ENCODE measurements at places on chromosomes 13 and 19. TPM values are rescaled to one million over a fixed set of nuclear protein-coding genes. Genes with fewer than 3 reads are reported as not detected.

DNA sequence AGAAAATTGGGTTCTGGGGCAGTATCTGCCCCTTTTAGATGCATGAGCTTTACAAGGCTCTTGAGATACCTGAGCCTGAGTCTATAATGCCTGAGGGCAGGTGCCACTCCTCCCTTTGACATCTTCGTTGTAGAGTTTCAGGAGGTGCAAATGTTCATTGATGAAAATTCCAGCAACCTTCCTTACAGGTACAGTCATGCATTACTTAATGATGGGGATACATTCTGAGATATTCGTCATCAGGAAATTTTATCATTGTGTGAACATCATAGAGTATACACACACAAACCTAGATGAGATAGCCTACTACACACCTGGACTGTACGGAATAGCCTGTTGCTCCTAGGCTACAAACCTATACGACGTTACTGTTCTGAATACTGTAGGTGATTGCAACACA, 310.0 kb downstream of the SHISA2 start:
- H3K27me3 ChIP-seq: no peaks in the 10 kb centered on the region
- H3K4me3 ChIP-seq: no peak overlapping the region
- H3K4me1 ChIP-seq: no peaks in the 10 kb centered on the region
- H3K36me3 ChIP-seq: no peaks in the 10 kb centered on the region
- no peak for DNase-seq
- no peak overlapping the region for H3K27ac ChIP-seq

The NOTCH3 gene
- total RNA-seq: 12.4 TPM

- DNase-seq: no peak
- no peaks in the 10 kb centered on the region for H3K36me3 ChIP-seq
- H3K27ac ChIP-seq: no peak overlapping the region
- no peak overlapping the region for H3K4me3 ChIP-seq
These were observed 39.6 kb downstream of the RAB20 start for GRCh38 chr13:110521946-110522345.

- peaks cover 12% of the 10 kb centered on the region for H3K27me3 ChIP-seq
- DNase-seq: no peak
- H3K36me3 ChIP-seq: peaks cover 29% of the 10 kb centered on the region
- H3K27ac ChIP-seq: no peak overlapping the region
- H3K4me3 ChIP-seq: no peak overlapping the region
These were observed 31.7 kb downstream of the GAS6 start for GRCh38 chr13:113832205-113832604.

The PBX4 gene
- total RNA-seq: 0.40 TPM

- H3K27ac ChIP-seq: no peak overlapping the region
- DNase-seq: no peak
- no peaks in the 10 kb centered on the region for H3K4me1 ChIP-seq
- H3K27me3 ChIP-seq: no peaks in the 10 kb centered on the region
- no peaks in the 10 kb centered on the region for H3K36me3 ChIP-seq
These were observed 168.8 kb downstream of the OLFM4 start for GRCh38 chr13:53197424-53197823.

DNA sequence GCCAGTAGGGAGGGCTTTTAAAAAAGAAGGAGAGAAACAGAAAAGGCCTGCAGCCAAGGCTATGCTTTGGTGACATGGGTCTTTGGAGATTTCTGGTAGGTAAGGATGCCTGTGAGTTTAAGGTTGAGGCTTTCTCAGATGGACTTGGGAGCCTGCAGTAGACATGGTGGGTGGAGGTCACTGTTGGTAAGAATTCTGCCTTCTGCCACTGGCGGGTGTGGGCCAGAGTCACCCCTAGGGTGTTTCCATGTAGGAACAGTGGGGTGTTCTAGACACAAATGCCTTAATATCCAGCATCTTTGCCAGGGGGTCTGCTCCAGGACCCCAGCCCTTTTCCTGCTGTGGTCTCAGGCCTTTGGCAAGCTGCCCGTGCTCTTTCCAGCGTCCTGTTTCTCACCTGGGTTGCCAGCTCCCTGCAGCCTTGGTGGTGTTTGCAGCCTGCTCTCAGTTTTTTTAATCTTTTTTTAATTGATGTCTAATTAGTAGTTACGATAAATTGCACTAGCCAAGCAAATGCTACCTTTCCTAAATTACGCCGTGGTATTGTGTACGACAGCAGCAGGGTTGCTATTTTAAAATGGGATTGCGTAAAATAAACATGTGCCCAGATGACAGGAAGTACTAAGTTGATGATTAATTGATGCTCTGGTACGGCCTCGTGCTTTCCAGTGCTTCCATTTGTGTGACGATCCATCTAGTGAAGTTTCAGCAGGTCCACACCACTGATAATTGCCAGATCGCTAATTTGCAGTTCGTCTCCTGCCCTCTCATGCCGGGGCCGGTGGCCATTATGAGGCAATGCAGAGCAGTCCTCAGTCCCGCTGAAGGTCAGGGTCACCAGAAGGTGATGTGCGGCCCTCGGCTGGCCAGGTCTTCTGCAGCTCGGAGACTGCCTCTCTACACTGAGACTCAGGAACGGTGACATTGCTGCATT, 35.3 kb upstream of the NPAS1 start:
- peak overlapping the region; percentile 54 for H3K27ac ChIP-seq
- peaks cover 4% of the 10 kb centered on the region for H3K27me3 ChIP-seq
- H3K4me3 ChIP-seq: peak overlapping the region; percentile 15
- H3K4me1 ChIP-seq: peaks cover 55% of the 10 kb centered on the region

The CDX2 gene
- total RNA-seq: not detected

GRCh38 chr19:10535613-10536012, 8.1 kb upstream of the ATG4D start:
- H3K36me3 ChIP-seq: 0 out of 2 replicates have a peak, but pooled peaks cover 6% of the 10 kb centered on the region
- peaks cover 17% of the 10 kb centered on the region for H3K4me1 ChIP-seq
- DNase-seq: no peak
- peaks cover 10% of the 10 kb centered on the region for H3K27me3 ChIP-seq
- no peak overlapping the region for H3K27ac ChIP-seq

DNA sequence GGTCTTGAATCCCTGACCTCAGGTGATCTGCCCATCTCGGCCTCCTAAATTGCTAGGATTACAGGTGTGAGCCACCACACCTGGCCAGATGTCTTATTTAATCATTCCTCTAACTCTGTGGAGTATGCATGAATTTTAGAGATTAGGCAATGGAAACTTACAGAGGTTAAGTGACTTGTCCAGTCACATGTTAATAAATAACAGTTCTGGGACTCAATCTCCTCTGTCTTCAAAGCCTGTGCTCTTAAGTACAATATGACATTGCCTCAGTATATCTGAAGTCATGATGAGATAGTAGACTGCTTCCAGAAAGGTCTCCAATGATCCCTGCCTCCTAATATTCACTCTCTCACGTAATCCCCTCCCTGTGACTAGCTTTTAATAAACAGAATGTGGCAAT, 72.9 kb upstream of the TDRD3 start:
- no peaks in the 10 kb centered on the region for H3K36me3 ChIP-seq
- H3K4me1 ChIP-seq: peaks cover 10% of the 10 kb centered on the region
- H3K27ac ChIP-seq: no peak overlapping the region
- H3K27me3 ChIP-seq: peaks cover 5% of the 10 kb centered on the region
- no peak for DNase-seq

- H3K27ac ChIP-seq: no peak overlapping the region
- peaks cover 9% of the 10 kb centered on the region for H3K27me3 ChIP-seq
- H3K4me3 ChIP-seq: no peak overlapping the region
- no peaks in the 10 kb centered on the region for H3K36me3 ChIP-seq
These were observed 21.0 kb upstream of the SERP2 start for GRCh38 chr13:44352671-44353070.

DNA sequence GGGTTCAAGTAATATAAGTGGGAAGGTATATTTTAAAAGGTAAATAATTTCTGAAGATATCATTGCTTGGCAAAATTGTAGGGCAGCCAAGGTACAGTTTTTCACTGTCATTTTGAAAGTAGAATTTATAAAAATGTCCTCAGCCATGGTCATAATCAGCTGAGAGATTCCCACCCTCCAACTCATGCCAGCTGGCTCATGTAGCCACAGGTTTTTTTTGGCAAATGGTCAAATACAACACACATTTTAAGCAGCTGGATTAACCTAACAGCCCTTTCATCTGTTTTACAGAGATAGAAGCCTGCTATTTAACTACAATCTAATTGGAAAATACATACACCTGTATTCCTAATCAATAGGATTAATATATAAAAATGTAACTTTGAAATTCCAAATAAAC, 619.2 kb upstream of the SGCG start:
- H3K27me3 ChIP-seq: no peaks in the 10 kb centered on the region
- 0 out of 2 replicates have a peak, but pooled peaks cover 3% of the 10 kb centered on the region for H3K36me3 ChIP-seq
- no peak overlapping the region for H3K4me3 ChIP-seq
- no peaks in the 10 kb centered on the region for H3K4me1 ChIP-seq
- H3K27ac ChIP-seq: no peak overlapping the region
- no peak for DNase-seq

- H3K36me3 ChIP-seq: no peaks in the 10 kb centered on the region
- peak; percentile 55 for DNase-seq
- no peak overlapping the region for H3K27ac ChIP-seq
- H3K27me3 ChIP-seq: peaks cover 10% of the 10 kb centered on the region
- H3K4me3 ChIP-seq: no peak overlapping the region
- H3K4me1 ChIP-seq: peaks cover 7% of the 10 kb centered on the region
These were observed 32.2 kb upstream of the ARGLU1 start for GRCh38 chr13:106599875-106600797.

GRCh38 chr19:46806656-46807055, 18.3 kb upstream of the SLC1A5 start:
- no peak overlapping the region for H3K4me3 ChIP-seq
- no peaks in the 10 kb centered on the region for H3K36me3 ChIP-seq
- no peaks in the 10 kb centered on the region for H3K27me3 ChIP-seq
- H3K4me1 ChIP-seq: no peaks in the 10 kb centered on the region
- DNase-seq: no peak

DNA sequence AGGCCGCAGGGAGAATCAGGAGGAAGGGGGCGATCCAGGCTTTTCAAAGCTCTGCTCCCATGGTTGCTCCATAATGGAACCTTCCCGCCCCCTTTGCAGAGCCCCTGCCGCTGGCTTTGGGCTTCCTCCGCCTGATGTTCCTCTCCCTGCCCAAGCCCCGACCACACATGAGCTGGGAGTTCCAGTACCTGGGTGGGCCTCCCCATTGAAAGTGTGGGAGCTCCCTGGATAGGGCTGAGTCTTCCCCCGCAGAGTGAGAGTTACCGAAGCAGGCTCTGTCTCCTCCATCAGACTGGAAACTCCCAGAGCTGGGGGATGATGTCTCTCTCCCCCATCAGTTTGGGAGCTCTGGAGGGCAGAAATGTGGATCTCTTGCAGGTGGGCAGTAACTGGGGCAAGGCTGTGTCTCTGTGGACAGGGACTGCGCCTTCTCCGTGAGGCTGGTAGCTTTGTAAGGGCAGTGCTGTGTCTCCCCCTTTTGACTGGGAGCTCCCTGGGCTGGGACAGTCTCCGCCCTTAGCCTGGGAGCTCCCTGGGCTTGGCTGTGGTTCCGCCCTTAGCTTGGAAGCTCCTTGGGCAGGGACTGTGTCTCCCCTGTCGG, 722 bp downstream of the DCAF15 start:
- H3K4me3 ChIP-seq: peak overlapping the region; percentile 93
- DNase-seq: peak; percentile 58
- H3K4me1 ChIP-seq: peaks cover 16% of the 10 kb centered on the region
- peaks cover 1% of the 10 kb centered on the region for H3K36me3 ChIP-seq

DNA sequence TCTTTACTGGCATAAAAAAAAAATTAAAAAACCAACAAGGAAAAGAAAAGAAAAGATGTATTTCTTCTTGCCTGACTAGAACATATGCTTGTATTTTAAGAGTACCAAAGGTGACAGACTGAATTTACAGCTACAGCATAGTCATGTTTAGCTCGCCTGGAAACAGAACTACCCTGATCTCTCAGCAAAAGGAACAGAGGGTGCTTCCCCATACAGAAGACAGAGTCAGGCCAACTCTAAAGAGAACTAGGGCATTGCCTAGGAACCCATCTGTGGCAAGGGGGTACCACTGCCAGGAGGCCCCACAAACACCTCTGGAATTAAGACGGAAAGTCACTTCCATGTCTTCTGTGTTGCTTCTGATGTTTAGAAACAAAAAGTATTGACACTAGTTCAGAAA, 252.1 kb upstream of the STARD13 start:
- no peaks in the 10 kb centered on the region for H3K36me3 ChIP-seq
- no peaks in the 10 kb centered on the region for H3K27me3 ChIP-seq
- no peak for DNase-seq
- peaks cover 50% of the 10 kb centered on the region for H3K4me1 ChIP-seq

The C19orf73 gene
- total RNA-seq: 1.4 TPM

DNA sequence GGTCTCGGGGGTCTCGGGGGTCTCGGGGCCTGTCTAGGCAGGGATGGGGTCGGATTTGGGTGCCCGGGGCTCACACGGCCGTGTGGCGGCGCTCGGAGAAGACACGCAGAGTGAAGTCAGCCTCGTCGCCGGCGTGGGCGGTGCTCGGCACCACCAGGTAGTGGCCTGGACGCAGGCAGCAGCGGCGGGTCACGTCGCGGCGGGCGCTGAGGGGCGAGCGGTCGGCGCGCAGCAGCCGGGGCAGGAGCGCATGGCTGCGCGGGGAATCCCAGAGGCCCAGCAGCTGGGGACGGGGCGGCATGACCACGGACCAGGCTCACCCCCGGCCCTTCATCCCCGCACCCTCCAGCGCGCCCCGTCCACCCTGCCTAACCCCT, 8.2 kb downstream of the CAPN12 start:
- DNase-seq: no peak
- H3K27ac ChIP-seq: no peak overlapping the region
- H3K27me3 ChIP-seq: peaks cover 23% of the 10 kb centered on the region
- peaks cover 17% of the 10 kb centered on the region for H3K36me3 ChIP-seq
- peaks cover 35% of the 10 kb centered on the region for H3K4me1 ChIP-seq
- H3K4me3 ChIP-seq: no peak overlapping the region

DNA sequence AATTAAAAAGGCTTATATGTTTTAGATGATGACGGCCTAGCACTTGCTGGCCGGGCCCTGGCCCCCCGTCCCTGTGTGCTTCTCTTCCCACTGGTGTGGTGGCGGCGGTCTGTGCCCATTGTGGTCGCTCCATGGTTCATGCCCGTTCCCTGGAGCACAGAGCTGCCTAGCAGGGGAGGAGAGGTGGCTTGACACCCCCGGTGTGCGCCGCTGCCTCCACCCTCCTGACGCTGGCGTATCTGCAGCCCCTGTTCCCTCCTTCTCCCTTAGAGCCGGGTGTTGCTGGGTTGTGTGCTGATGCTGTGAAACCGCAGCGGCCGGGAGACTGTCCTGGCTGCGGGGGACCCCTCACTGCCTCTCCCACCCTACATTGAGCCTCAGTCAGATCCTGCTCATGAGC, 29.1 kb downstream of the DOT1L start:
- DNase-seq: no peak
- H3K36me3 ChIP-seq: peaks cover 19% of the 10 kb centered on the region
- H3K27me3 ChIP-seq: peaks cover 6% of the 10 kb centered on the region
- peak overlapping the region; percentile 40 for H3K27ac ChIP-seq
- no peak overlapping the region for H3K4me3 ChIP-seq
- H3K4me1 ChIP-seq: peaks cover 8% of the 10 kb centered on the region

The C5AR1 gene
- 0.25 TPM for total RNA-seq

DNA sequence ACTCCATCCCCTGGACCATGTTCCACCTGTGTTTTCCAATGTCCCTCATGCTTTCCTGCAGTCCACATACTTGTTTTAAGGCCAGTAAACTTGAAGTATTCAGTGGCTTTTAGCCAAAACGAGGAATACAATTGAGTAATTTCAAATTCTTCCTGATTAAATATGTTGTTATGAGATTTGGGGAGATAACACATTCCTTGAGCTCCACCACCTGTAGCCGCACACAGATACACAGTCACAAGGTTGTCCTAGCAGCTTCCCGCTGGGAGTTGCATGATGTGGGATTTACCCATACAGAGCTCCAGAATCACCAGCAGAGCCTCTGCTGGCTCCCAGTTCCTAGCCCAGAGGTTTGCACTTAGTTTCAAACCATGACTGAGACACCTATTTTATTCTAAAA, 53.6 kb upstream of the FRY start:
- H3K4me3 ChIP-seq: no peak overlapping the region
- no peaks in the 10 kb centered on the region for H3K36me3 ChIP-seq
- DNase-seq: no peak
- peaks cover 1% of the 10 kb centered on the region for H3K27me3 ChIP-seq
- peaks cover 11% of the 10 kb centered on the region for H3K4me1 ChIP-seq

Data from HFFc6 (cell line).